SK-N-SH (cell line): ENCODE measurements at places on chromosomes 13 and 19.
A peak's percentile ranks its signal among the peaks of the same experiment; 100 is the strongest.

- H3K4me3 ChIP-seq = no peak overlapping the region
- no peaks in the 10 kb centered on the region for H3K27me3 ChIP-seq
- no peak overlapping the region for H3K27ac ChIP-seq
- H3K36me3 ChIP-seq = peaks cover 36% of the 10 kb centered on the region
Measured at GRCh38 chr19:11192957-11193939, 4.1 kb downstream of the KANK2 start.

DNA sequence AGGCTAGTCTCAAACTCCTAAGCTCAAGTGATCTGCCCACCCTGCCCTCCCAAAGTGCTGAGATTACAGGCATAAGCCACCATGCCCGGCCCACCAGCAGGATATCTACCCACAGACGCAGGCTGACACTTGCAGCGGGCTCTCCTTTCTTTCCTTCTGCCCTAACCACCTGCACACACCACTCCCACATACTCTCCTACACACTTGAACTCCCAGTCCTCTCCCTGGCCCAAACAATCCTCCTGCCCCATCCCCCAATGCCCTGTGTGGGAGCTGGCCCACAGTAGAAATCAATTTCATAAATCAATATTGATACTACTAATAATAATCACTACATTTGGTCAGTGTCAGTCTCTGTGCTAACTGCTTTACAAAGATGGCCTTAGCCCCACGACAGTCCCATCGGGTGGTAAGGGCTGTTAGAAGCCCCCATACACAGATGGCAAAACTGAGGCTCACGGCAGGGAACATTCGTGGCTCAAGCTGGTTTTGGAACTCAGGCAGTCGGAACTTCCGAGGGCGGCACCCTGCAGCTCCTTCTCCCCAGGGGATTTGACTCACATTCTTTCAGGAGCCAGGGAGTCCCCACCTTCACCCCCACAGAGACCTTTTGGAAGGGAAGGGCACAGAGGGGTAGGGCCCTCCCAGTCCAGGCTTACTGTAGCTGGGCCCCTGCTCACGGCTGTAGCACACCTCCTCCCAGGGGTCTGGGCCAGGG lies 3.4 kb upstream of the DPF1 start:
- H3K27ac ChIP-seq = no peak overlapping the region

GRCh38 chr13:77009011-77009410 lies 17.1 kb downstream of the CLN5 start:
- H3K4me1 ChIP-seq = no peaks in the 10 kb centered on the region
- no peaks in the 10 kb centered on the region for H3K27me3 ChIP-seq
- DNase-seq = no peak
- no peak overlapping the region for H3K27ac ChIP-seq
- peaks cover 65% of the 10 kb centered on the region for H3K36me3 ChIP-seq

DNA sequence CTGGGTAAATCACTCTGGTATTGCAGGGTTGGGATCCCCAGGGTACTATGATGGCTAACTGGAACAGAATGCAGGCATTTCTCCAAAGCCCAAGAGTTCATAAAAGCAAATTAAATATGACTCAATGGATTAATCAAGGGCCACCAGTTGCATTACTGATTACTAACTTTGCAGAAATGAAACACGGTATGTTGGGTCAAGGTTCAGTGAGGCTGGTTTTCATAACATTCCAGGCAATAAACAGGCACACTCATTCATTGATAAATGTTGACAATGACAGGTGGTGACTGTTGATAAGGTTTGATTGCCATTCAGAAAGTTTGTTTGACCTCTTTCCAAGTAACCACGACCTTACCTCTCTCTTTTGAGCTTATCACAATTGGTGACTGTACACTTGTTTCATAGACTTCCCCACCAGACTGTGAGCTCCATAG lies 506 bp upstream of the AP1M1 start:
- H3K4me1 ChIP-seq = peaks cover 13% of the 10 kb centered on the region; the same call in 1 of the 2 replicates
- H3K27me3 ChIP-seq = no peaks in the 10 kb centered on the region
- H3K4me3 ChIP-seq = peak overlapping the region; percentile 94

DNA sequence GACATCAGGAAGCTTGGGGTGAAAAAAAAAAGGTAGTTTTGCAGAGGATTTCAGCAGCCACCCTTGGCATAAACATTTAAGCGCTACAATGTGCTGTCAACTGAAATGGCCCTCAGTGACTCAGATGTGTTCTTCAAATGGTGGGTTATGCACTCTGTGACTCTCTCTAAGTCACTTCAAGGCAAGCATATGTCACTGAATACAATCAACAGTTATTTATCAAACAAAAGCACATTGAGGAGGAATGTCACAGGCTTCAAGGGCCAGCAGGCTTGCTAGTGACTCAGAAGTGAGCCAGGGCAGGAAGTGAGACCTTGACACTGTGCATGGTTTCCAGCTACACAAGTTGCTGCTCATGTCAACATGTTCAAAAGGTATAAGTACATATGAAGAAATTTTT lies 523.7 kb upstream of the HTR2A start:
- H3K4me3 ChIP-seq = no peak overlapping the region
- no peaks in the 10 kb centered on the region for H3K4me1 ChIP-seq
- H3K27ac ChIP-seq = no peak overlapping the region
- H3K27me3 ChIP-seq = no peaks in the 10 kb centered on the region
